T-helper 2 cell (primary cell): ENCODE measurements at places on chromosomes 3 and 15.

- DNase-seq, result no peak
Observed at GRCh38 chr3:105414841-105415240, 48.1 kb downstream of the ALCAM start.

GRCh38 chr3:177760803-177761202 is 563.5 kb upstream of the TBL1XR1 start:
- no peak for DNase-seq

DNA sequence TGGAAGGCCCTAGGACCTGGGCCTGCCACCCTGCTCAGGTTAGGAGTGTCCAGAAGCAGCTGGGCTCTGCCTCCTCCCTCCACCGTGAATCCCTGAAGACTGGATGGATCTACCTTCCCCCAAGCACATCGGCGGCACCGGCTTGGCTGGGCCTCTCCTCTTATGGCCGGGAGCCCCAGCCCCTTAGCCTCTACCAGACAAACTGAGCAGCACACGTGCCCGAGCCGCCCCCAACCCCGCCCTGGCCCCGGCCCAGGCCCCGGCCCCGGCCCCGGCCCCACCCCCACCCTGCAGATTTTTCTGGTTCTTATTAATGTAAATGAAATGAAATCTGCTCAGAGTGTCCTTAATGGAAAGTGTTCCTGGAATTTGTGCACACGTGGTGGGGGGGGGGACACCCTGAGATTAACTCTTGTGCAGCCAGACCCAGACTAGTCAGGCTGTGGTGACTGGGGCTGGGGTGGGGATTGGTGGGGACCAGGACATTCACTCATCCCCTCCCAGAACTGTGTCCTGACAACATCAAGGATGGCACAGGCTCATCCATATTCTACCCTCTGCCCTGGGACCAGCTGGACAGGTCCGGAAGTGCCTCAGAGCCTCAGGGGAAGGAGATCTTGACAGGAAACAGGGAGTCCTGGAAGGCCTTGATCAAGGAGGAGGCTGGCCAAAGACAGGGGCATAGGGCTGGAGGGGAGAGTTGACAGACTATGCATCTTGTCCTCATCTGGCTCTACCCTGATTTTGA is 30.9 kb upstream of the SEMA3F start:
- DNase-seq, result no peak

GRCh38 chr3:151402349-151402748 is 17.8 kb upstream of the P2RY12 start:
- DNase-seq, result no peak

- DNase-seq, result no peak
Observed at GRCh38 chr15:56919609-56920366, 1.3 kb downstream of the TCF12 start.

- no peak for DNase-seq
Observed at GRCh38 chr3:23741036-23741706, 64.6 kb upstream of the UBE2E1 start.
